ENCODE measurements at places on chromosomes 4 and X. TPM values are rescaled to one million over a fixed set of nuclear protein-coding genes. Genes with fewer than 3 reads are reported as not detected.

Gene RAB33A
- 18.3 TPM for total RNA-seq

DNA sequence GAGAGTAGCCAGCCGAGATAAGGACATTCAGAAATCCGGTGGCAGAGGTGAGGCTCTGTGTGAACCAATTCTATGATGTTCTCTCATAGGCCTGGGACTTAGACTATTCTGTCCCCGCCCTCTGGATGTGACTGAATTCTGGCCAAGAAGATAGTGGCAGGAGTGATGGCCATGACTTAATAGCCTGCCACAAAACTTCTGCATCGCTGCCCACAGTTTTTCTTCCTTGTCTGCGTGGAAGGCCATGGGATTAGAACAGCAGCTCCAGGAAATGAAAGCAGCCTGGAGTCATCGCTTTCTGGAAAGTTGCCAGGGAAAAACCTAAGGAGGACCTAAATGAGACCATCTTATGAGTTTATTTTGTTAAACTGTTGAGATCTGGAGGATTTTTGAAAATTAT is 134.7 kb downstream of the F11 start:
- peak; percentile 1 for DNase-seq

DNA sequence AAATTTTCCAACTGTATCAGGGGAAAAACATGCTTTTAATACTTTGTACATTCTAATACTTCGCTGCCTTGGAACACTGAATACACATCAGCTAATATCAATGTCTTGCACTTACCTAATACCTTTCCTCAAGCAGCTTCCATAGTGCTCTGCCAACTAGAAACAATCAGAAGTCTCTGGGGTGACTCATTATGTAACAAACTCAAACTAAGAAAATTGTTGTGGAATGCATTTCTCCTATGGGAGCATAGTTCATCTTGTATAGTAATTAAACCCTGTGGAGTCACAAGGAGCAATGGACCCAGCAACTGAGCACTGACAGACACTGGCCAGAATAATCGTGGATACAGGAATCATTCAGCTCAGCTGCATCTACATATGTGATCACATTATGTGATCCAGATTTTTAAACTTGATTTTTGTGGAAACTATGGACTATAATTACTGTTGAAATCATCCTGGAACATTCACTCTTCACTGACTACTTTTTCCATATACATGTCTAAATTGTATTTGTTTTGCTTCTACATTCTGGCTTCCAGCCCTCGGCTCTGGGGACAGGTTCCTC is 496.9 kb downstream of the TMA16 start:
- no peak for DNase-seq

Gene KIAA1210
- total RNA-seq: not detected

- DNase-seq: peak; percentile 40
These were observed 30.1 kb downstream of the TEX13A start for GRCh38 chrX:105190252-105190853.

DNA sequence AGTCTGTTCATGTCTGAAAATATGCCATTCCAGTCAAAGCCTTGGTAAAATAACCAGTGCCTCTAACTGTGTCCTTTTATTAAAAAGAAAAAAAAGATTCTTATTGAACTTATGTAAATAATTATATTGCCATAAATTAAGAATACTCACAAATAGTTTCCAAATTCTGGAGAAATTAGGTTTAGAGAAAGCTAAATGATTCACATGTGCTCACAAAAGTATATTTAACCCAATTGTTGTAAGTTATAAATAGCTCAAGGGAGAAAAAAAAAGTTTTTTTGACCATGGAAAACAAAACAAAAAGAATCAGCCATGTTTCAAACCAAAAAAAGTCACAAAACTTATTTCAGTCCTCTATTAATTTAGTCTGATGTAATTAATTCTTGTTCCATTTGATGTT is 25.3 kb upstream of the HERC6 start:
- no peak for DNase-seq
